Aorta (tissue), 5 donors: ENCODE measurements at places on chromosomes 11 and 22. TPM values are rescaled to one million over a fixed set of nuclear protein-coding genes. Genes with fewer than 3 reads are reported as not detected.
A peak's percentile ranks its signal among the peaks of the same experiment; 100 is the strongest.

Gene RIBC2
- 0.55 TPM for total RNA-seq

Gene TOMM22
- total RNA-seq, result 39.2 TPM

DNA sequence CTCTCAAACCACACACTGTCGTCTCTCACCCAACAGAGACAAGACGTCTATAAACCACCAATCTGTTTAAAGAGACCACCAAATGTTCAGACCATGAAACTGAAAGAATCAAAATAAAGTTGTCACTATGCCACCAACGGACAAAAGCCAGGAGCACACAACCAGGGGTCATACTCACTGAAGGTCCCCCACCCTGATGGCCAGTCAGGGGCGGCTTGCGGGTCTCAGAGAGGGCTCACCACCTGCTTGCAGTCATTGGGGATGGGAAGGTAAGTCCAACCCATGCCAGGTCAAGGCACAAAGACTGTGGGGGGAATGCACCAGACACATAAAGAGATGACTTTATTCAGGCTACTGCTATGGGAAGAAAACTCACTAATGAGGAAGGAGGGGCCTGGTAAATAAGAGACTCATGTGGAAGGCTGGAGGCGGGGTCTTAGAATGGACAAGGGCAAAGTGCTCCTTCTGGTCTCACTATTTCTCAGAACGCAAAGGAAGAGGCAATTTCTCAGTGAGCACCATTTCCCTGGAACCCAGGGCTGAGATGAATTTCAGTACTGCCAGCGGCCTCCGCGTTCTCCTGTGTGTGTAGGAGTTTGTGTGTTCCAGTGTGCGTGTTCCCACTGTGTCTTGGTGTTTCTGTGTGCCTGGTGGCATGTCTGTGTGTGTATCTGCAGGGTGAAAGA lies 17.3 kb downstream of the SCARF2 start:
- DNase-seq, result peak; percentile 23

Gene MS4A15
- total RNA-seq, result not detected

GRCh38 chr11:45655347-45655756 lies 10.1 kb downstream of the CHST1 start:
- peak; percentile 92 for DNase-seq

DNA sequence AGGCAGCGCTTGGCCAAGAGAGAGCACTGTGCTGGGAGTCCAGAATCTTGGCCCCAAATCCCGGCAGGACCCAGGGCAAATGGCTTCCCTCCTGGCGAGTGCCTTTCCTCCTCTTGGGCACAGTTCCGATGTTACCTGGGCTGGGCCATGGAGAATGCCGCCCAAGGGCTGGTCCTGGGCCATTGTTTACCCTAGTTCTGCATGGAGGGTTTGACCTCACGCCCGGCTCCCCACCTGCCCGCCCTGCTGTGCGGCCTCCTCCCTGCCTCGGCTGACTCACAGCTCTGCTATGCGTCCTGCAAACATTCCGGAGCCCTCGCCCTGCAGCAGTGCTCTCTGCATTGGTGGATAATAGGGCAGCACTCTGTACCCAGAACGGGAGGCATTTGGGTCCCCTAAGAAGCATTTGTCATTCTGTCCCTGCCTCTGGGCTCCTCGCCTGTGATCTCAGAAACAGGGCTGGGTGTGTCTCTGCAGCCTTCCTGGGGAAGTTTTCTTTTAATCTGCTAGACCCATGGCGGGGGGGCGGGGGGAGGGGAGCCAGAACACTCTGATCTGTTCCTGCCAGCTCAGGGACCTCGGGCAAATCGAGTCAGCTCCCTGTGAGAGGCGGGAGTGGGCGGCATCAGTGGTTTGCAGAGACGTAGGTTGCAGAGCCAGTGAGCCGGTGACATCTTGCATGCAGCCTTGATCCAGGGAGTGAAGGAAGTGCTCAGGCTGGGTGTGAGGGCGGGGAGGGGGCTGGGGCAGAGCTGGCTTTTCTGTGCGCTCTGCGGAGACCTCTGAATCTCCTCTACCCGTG lies 32.9 kb upstream of the SMIM38 start:
- DNase-seq, result peak; percentile 91

GRCh38 chr11:105109321-105109720 lies 30.2 kb downstream of the CARD18 start:
- no peak for DNase-seq

GRCh38 chr11:79485694-79486093 lies 44.9 kb upstream of the TENM4 start:
- no peak for DNase-seq

- DNase-seq, result no peak
Measured at GRCh38 chr22:20783844-20784723, 10.2 kb downstream of the SERPIND1 start.

DNA sequence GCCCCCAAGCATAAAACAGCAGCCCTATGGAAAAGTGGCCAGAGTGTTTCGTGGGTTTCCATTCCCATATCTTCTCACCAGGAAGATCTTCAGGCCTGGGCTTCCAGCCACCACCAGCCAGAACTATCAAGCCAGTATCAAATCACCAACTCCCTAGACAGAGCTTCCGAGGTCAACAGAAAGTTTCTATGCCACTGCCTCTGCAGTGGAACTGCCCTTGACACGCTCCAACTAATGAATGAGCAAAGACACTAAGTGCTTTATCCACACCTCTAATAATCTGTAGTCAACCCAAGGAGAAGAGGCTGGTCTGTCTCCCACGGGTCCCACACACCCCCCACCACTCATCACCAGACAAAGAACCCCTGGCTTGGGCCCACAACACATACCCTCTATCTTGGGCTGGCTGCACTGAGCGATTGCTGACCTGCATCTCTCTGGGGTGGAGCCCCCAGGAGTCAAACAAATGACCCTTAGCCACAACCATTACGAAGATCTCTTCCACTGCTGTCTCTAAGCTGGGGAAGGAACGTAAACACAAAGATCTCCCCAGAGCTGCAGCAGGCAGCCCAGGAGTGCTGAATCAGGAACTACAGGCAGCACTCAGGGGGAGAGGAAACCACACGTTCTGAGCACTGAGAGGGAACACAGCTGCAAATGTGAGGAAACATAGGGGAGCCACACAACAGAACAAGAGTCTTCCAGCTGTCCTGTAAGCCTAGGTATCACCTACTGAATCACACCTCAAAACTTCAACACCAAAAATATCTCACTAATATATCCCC lies 9.7 kb downstream of the OR5AN1 start:
- no peak for DNase-seq

DNA sequence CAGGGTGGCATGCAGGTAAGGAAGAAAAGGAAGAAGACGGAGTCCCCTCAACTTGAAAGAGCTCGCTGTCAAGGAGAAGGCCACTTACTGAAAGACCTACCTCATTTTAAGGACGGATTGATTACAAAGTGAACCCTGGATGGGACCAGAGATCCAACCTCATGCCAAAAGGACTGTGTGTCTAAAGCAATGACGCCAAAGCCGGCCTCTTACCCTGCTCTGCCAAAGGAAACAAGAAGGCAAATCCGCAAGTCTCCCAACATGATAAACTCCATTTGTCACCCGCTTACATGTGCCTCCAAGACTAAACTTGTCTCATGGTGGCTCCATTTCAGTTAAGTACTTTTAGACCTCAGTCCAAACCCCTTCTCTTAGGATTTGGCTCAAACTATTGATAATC lies 148.7 kb upstream of the MTMR2 start:
- peak; percentile 59 for DNase-seq

DNA sequence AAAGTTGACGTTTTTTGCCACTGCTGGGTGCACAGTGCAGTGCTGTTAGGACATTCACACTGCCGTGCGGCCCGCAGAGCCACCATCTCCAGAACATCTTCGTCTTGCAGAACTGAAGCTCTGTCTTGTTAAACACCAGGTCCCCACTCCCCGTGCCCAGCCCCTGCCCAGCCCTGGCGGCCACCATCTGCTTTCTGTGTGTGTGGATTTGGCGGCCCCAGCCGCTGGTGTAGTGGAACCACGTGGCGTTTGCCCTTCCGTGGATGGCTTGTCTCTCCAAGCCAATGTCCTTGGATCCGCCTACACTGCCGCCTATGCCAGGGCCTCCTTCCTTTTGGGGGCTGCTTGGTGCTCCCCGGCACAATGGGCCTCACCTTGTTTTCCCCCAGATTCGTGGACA lies 8.2 kb upstream of the MUC5AC start:
- no peak for DNase-seq

- no peak for DNase-seq
Measured at GRCh38 chr11:94017446-94017845, 3.7 kb upstream of the HEPHL1 start.

Gene OR51B4
- not detected for total RNA-seq
